ENCODE measurements at places on chromosomes 16 and 17.

DNA sequence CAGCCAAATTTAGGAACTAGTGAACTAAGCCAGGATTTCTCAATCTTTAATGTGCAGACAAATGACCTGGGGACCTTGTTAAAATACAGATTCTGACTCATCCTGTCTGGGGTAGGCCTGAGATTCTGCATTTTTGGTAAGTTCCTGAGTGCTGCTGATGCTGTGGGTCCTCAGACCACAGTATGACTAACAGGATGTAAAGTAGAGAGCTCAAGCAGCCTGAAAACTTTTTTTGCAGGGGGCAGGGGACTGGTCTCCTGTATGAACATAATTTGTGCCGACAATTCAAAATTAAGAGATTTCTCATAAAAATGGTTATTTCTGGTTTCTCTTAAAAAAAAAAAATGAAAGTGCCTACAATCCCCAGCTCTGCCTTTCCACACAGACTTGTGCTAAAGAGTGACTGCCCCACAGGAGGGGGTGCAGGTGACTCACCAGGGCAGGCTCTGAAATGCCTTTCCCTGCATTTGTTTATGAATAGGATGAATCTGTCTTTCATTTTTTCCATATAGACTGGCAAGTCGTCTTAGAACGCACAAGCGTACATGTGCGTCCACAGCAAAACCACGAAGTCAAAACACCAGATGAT is 271.5 kb downstream of the PHKB start:
- no peak for DNase-seq

GRCh38 chr17:73320601-73321264 is 8.9 kb upstream of the CDC42EP4 start:
- no peak for DNase-seq

DNA sequence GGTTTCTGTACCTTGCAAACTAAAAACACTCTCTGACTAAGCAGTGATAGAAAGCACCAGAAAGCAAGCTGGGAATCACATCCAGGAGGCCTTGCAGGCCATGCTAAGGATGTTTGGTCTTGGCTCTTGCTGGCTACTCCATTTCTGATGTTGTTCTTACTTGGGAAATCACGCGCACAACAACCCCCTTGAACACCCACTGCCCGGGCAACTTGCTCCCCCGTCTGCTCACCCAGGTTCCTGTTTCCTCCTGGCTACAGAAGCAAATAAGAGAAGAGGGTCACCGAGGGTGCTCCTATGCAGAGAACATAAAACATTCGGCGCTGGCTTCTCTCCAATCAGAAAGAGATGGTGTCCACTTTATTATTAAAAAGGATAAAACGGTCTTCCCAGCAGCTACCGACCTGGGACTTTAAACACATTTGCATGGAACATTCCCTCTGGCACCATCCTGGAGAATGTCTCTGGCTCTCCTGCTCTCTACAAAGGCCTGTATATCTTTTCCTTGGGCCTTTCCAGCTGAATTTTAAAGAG is 271.2 kb upstream of the RPL38 start:
- DNase-seq: no peak

DNA sequence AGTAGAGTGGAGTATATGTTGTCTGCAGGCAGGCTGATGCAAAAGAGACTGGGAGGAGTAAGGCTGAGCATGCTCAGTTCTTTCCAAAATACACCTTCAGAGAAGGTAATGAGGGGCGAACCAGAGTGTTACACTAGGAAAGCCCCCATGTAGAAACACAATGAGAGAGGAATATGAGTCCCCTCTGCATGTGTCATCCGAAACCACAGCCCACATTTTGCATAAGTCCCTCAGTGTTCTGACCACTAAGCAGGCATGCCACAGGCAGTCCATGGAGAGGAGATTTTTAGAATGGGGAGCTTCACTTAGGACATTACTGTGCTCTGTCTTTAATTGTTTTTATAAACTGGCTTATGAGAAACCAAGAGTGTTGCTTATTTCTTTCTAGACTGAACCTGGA is 32.0 kb downstream of the SLC6A2 start:
- DNase-seq: no peak

DNA sequence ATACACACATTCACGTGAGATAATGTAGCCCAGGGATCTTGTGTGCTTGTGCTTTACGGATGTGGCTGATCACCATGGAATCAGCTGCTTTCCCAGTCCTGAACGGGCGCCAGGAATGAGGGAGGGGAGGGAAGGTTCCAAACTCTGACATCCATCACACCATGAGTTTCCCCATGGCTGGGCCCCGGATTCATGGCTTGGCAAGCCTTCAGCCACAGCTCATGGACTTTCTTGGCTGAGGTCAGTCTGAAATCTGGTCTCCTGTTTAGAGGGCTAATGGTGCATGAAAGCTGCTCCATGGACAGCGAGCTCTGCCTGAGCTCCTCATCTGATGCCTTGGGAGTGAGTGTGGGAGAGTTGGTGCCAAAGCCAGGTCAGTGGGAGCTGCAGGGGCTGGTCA is 767.6 kb upstream of the EEF2KMT start:
- DNase-seq: no peak

DNA sequence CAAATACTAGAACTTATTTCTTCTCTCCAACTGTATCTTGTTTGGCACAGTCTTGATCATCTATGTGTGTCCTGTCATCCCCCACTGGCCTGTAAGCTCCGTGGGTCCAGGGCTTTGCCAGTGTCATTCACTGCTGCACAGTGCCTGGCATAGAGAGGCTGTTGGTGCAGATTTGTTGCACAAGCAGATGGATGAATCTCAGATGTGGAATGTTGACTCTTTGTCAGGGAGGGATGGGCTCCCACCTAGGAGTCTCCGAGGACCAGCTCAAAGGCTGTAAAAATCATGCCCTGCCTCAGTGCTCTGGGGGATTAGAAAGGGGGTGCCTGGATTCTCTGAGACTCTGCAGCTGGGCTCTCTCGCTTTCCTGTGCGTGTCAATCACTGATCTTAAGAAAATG is 60.6 kb downstream of the RAB11FIP4 start:
- DNase-seq: no peak

- no peak for DNase-seq
These were observed 941 bp upstream of the MRPS34 start for GRCh38 chr16:1773703-1774447.

GRCh38 chr17:15133143-15133542 is 132.0 kb downstream of the PMP22 start:
- no peak for DNase-seq

DNA sequence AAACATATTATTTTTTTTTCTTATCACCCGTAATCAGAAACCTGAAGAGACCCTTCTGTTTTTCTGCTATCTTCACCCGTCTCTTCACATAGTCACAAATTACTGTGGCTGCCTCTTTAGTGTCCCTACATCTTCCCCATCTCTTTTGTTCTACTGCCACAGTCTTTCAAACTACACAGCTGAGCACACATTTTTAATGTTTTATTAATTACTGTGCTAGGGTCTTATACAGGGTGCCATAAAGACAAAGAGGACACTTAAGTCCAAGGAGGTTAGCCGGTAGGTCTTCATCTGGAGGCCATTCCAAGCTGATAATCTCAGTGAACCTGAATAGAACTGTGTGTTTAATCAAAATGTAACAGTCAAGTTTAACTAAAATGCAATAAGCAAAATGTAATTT is 20.7 kb downstream of the CNTNAP4 start:
- no peak for DNase-seq

- no peak for DNase-seq
These were observed 12.2 kb upstream of the HS3ST4 start for GRCh38 chr16:25679511-25679910.

GRCh38 chr17:4165301-4166010 is 22.5 kb downstream of the CYB5D2 start:
- no peak for DNase-seq

GRCh38 chr17:42386777-42387657 is 1.2 kb downstream of the STAT3 start:
- no peak for DNase-seq
